ENCODE measurements at places on chromosomes 7 and 10. TPM values are rescaled to one million over a fixed set of nuclear protein-coding genes. Genes with fewer than 3 reads are reported as not detected.

VSIR gene
- 25.0 TPM for total RNA-seq

ADAM8 gene
- 78.5 TPM for total RNA-seq

RASSF4 gene
- total RNA-seq: 1.2 TPM

GTPBP10 gene
- total RNA-seq: 4.5 TPM

TMEM139 gene
- 53.9 TPM for total RNA-seq

CTNNA3 gene
- not detected for total RNA-seq

CTTNBP2 gene
- 1.0 TPM for total RNA-seq

UNCX gene
- total RNA-seq: not detected

HOXA10 gene
- total RNA-seq: 78.9 TPM

HMX2 gene
- total RNA-seq: not detected

KCP gene
- total RNA-seq: 1.0 TPM

AGMO gene
- 0.42 TPM for total RNA-seq

FAM131B gene
- total RNA-seq: 17.6 TPM

GDF2 gene
- not detected for total RNA-seq

RBP3 gene
- 0.20 TPM for total RNA-seq

FGFBP3 gene
- total RNA-seq: 0.92 TPM

ZNF485 gene
- total RNA-seq: 1.7 TPM

GFRA1 gene
- total RNA-seq: not detected

TLL2 gene
- not detected for total RNA-seq

IRF5 gene
- total RNA-seq: 17.9 TPM

FUOM gene
- 60.8 TPM for total RNA-seq

STRIP2 gene
- 2.8 TPM for total RNA-seq

CTAGE8 gene
- total RNA-seq: not detected

DENND2A gene
- not detected for total RNA-seq

HOXA7 gene
- total RNA-seq: 10.7 TPM

SLC26A3 gene
- total RNA-seq: not detected

FKBP9 gene
- total RNA-seq: 77.2 TPM

DGKI gene
- not detected for total RNA-seq

CXCL12 gene
- not detected for total RNA-seq

LRRC4 gene
- total RNA-seq: not detected

MAGI2 gene
- 0.23 TPM for total RNA-seq

AUTS2 gene
- 4.2 TPM for total RNA-seq

CC2D2B gene
- not detected for total RNA-seq

PLEKHS1 gene
- not detected for total RNA-seq

ATRNL1 gene
- total RNA-seq: not detected

TFEC gene
- not detected for total RNA-seq

SERPINE1 gene
- total RNA-seq: 4.6 TPM

NEUROD6 gene
- not detected for total RNA-seq

CFAP58 gene
- 0.03 TPM for total RNA-seq

ADCY1 gene
- total RNA-seq: not detected

UCMA gene
- total RNA-seq: not detected

ZNF438 gene
- total RNA-seq: 1.2 TPM

TFR2 gene
- total RNA-seq: 1.7 TPM

NPFFR1 gene
- 2.9 TPM for total RNA-seq

SLC26A5 gene
- total RNA-seq: not detected

CCL26 gene
- total RNA-seq: not detected

NPC1L1 gene
- 0.13 TPM for total RNA-seq

PNLIPRP3 gene
- total RNA-seq: not detected

ZNF804B gene
- total RNA-seq: not detected

STEAP1B gene
- total RNA-seq: not detected

ANKRD7 gene
- total RNA-seq: not detected

FIGNL1 gene
- total RNA-seq: 15.4 TPM

Measured in HT-29 (cell line).